ENCODE measurements at places on chromosomes 13 and 19.

GRCh38 chr19:33673996-33674625, 52.4 kb downstream of the CHST8 start:
- no peak for DNase-seq

GRCh38 chr19:51462681-51463080, 4.4 kb upstream of the SIGLEC8 start:
- no peak for DNase-seq

DNA sequence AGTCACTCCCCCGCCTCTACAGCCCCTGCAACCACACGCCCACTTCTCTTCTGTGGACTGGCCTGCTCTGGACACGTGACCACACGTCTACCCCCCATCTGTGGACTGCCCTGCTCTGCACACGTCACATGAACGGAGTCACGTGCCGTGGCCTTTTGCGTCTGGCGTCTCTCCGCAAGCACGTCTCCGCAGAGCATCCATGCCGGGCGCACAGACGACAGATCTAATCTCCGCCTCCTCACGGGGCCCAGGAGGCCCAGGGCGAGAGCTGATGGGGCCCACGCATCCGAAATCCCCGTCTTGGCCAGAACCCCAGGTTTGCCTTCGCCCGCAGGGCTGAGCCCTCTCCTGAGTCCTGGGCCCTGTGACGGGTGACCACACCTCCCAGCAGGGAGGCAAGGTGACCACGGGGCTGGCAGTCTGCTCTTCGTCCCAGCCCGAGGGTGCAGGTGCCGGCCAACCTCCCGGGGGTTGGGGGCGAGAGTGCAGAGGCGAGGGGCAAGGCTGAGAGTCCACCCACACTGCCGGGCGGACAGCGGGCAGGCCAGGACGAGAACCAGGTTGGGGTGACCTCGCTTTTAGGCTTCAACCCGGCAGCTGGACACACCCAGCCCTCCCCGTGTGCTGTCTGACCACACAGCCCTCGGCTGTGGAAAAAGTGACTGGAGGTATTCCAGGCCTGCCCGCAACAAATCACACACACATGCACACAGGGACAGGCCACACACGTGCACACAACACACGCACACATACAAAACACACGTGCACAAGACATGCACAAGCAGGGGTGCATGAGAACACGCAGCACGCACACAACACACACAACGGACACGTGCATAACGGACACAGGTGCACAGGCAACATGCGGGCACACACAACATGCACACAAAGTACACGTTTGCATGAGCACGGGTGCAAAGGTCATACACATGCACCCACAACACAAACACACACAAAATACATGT, 3.9 kb downstream of the SBNO2 start:
- DNase-seq: no peak

DNA sequence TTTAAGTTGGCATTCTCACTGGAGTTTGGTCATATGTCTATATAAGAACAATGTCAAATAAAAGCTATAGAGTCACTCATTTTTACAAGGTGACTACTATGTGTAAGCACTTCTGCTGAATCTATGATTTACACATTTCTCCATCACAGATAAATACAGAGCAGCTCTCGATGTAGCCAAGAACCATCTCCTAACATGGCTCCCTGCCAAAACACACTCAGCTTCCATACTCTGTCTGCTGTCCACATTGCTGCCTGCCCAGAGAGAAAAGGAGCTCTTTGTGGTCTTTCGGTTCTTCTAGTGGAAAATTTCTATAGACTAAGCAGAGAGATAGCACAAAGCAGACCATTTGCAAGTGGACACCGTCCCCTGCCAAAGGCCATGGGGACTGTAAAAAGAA, 190.9 kb upstream of the KLF12 start:
- DNase-seq: peak; percentile 57

DNA sequence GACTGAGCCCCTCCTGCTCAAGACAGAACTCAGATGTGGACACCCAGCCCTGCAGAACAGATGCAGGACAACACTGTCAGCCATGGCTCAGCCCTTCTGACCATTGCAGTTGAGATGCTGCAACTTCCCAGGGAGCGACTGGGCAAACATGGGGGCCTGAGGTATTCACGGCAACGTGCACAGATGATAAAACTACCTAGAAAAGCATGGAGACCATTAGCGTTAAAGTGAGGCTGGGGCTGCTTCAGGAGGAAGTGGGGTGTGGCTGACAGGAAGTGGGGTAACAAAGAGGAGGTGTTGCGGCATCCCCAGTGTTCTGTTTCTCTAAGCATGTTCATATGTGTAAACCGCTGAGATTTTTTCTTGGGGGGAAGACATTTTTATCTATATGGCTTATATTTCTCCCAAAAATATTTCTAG, 1.3 kb upstream of the SIGLEC9 start:
- no peak for DNase-seq

DNA sequence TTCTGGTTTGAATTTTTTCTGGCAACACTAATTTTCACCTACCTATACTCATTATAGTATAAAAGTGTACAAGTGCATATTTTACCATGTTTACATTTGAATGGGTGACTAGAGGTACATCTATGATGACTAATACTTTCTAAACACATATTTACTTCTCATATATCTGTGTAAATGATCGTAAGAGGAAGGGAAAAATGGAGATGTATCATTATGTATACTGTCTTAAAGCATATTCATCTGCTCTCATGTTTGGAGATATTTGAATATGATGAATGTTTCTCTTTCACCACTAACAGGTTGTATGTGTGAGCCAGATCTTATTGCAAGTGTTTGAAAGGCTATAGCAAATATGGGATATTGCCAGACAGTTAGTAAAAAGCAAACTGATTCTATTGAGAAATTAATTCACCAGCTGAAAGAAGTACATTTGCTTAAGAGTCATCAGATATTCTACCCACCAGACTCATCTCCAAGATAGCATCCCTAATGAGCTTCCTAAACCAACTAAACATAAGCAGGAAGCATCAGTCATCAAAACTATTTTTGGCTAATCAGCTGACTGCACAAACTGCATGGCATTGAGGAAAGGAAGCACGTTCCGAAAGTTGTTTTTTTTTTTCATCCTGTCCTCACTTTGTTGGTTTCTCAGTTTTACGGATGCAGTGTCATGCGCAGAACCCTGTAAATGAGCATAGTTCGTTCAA, 738.2 kb downstream of the GPC5 start:
- DNase-seq: no peak

GRCh38 chr13:72530471-72530870, 197.0 kb downstream of the MZT1 start:
- no peak for DNase-seq

GRCh38 chr13:62524498-62524897, 1108.8 kb upstream of the PCDH20 start:
- no peak for DNase-seq

GRCh38 chr19:41876847-41877832, at the start of gene CD79A:
TSS of gene CD79A (plus strand) at chr19:41877279. CDS start at chr19:41877305, 26 bp downstream.
- no peak for DNase-seq

DNA sequence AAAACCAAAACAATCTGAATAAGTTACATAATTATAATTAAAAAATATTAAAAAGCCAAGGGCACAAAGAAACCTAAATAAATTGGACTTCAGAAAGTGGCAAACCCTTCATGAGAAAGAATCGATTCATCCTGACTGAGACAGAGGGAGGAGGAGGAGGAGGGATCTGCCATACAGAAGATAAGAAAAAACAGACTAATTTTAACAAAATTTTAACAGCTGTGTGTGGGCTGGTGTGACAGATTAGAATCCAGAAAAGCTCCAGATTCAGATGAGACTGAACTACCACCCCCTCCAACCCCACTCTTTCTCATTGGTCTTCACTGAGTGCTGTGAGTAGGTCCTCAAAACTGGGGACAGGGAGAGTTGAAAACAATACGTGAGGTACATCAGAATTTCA, 111.5 kb upstream of the HTR2A start:
- no peak for DNase-seq

DNA sequence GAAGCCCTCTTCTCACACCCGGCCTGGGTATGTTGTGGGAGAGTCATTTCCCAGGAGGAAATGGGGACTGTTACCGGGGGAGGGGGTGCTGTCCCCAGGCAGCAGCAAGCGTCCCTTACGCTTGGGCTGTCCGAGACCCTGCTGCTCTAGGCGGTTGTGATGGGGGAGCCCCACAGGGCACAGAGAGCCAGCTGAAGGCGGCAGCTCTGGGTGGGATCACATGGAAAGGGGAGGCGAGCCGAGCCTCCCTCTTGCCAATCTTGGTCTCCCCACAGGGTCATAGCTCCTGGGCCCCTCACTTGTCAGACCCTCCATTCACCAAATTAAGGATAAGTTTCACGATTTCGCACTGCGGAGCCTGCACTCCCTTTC, 22.0 kb downstream of the EPN1 start:
- no peak for DNase-seq

- DNase-seq: no peak
These were observed 4.8 kb downstream of the SGCG start for GRCh38 chr13:23185542-23185941.

DNA sequence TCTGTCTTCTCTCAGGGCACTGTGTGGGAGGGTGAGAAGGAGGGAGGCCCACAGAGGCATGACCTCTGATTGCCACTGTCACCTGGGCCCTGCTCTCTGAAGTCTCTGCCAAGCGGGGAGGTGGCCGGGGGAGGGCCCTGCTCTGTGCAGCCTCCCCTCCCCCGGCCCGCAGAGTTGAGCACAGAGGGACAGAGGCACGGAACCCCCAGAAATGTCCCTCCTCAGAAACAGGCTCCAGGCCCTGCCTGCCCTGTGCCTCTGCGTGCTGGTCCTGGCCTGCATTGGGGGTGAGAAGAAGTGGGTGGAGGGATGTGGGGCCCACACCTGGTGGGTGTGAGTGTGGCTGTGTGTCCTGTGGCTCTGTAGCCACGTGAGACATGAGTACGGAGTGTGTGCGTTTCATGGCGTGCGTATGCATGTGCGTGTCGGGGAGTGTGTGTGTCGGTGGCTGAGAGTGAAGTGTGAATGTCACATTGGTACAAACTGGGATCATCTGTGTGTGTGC, at the start of gene APOC4:
APOC4 (plus strand) TSS at position 171 of the 505 bp plus-strand sequence; CDS start at position 212, 41 bp downstream.
- no peak for DNase-seq

DNA sequence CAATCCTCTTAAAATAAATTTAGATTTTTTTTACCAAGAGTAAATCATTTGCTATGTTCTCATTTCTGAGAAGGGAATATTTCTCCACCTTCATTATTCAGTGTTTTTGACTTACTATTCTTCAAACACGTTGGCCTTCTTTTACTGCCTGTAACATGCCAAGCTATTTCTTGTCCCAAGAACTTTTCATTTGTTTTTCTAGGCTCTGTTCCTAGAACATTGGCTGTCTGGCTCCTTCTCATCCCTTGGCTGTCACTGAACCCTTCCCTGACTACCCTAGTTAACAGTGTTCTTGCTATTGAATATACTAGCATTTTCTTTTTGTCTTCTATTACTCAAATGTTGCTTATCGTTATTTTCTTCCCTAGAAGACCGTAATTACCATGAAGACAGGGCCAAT, 248.1 kb downstream of the ITGBL1 start:
- peak; percentile 10 for DNase-seq

- DNase-seq: no peak
These were observed 1174.9 kb downstream of the PCDH17 start for GRCh38 chr13:58806401-58806800.

GRCh38 chr19:51607920-51608562, 22.2 kb downstream of the SIGLEC5 start:
- peak; percentile 25 for DNase-seq

GRCh38 chr13:77994166-77994565, 75.5 kb upstream of the EDNRB start:
- no peak for DNase-seq

- no peak for DNase-seq
These were observed 41.2 kb downstream of the NFIX start for GRCh38 chr19:13036366-13036976.

DNA sequence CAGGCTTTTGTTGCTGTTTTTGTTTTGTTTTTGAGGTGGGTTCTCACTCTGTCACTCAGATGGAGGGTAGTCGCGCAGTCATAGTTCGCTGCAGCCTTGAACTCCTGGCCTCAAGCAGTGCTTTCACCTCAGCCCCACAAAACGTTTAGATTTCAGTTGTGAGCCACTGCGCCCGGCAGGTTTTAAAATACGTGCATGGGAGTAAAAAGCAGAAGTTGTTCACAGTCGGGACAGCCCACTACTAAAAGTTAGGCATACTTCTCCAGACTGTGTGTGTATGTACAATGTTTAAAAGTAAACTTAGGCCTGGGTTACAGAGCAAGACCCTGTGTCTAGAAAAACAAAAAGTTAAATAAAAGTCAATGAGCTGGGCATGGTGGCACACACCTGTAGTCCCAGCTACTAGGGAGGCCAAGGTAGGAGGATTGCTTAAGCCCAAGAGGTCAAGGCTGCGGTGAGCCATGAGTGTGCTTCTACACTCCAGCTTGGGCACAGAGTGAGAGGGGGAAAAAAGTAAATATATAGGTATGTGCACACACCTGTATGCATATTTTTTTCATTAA, 6.1 kb downstream of the SAFB start:
- DNase-seq: no peak

DNA sequence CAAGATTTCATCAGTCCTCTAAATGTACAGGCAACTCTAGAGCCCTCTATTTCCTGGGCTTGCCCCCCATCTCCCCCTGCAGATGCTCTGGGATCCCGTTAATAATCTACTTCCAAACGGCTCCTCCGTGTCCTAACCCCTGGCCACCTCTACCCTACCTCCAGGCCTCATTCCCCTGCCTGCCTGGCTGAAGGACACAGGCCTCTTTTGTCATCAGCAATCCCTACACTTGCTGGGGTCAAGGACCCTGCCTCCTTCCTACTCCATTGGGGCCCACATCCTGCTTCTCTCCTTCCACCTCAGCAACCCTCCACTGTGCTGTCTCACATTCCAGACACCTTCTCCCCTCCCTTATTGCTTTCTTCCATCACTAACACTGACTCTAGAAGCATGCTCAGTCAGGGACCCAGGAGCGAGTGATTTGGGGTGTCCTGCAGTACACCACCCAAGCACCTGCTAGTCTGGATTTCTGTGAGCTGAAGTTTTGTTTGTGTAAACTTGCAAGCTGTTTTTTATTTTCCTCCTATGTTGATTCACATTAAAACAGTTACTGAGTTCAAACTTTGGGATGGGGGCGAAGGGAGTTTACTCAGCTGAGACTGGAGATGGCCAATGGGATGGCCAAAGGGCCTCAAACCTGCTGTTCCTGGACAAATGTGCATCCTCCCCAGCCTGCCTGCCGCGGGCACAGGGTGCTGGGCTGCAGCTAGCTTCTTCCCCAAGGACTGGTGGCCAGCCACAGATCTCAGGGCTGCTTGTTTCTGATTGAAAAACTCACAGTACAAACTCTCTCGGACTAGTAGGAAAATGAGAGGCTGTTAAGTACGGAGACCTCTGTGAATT, 314.7 kb downstream of the FOXO1 start:
- no peak for DNase-seq

Measured in AG09309 (cell line).